ENCODE measurements at places on chromosomes 11 and 22.

- no peak for DNase-seq
Observed at GRCh38 chr11:74490941-74491340, 2.6 kb downstream of the LIPT2 start.

DNA sequence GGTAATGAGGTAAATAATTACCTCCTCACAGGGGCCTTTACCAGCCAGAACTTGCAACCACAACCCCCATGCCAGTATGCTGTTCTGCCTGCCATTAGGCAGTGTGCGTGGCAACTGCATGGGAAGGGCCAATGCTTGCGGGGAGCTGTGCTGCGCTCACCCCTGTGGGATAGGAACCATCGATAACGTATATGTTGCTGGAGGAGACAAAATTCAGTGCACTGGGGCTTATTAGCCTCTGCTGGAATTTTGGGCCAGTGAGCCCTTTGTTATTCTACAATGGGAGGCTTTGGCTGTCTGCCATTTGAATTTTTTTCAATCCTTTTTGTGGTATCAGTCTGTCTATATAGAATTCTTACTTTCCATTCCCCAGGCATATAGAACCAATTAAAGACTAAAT, 47.3 kb downstream of the PPP2R1B start:
- DNase-seq = no peak

DNA sequence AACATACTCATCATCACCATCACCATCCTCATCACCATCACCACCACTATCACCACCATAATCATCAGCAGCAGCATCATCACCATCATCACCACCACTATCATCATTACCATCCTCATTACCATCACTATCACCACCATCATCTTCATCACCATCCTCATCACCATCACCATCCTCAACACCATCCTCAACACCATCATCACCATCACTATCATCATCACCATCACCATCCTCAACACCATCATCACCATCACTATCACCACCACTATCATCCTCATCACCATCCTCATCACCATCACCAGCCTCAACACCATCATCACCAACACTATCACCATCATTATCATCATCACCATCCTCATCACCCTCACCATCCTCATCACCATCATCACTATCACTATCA, 16.6 kb downstream of the RTN4R start:
- DNase-seq = no peak

DNA sequence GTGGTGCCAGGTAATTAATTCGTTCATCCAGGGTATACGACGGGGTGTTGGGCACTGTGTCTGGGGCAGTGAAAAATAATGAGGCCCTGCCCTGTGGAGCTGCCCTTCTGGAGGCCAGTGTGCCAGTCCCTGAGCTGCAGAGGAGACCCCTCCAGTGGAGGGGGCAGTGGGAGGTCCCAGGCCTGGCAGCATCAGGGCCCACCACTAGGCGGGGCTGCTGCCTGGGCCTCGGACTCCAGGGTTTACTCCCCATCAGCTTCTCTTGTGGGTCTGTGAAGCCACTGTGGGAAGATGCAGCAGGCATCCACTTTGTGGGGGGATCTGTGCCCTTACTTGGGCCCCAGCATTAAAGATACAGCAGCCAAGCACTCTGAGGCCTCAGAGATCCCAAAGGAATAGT, 17.4 kb upstream of the TMPRSS6 start:
- DNase-seq = no peak

GRCh38 chr11:103903621-103904323, 132.7 kb upstream of the DDI1 start:
- DNase-seq = no peak

DNA sequence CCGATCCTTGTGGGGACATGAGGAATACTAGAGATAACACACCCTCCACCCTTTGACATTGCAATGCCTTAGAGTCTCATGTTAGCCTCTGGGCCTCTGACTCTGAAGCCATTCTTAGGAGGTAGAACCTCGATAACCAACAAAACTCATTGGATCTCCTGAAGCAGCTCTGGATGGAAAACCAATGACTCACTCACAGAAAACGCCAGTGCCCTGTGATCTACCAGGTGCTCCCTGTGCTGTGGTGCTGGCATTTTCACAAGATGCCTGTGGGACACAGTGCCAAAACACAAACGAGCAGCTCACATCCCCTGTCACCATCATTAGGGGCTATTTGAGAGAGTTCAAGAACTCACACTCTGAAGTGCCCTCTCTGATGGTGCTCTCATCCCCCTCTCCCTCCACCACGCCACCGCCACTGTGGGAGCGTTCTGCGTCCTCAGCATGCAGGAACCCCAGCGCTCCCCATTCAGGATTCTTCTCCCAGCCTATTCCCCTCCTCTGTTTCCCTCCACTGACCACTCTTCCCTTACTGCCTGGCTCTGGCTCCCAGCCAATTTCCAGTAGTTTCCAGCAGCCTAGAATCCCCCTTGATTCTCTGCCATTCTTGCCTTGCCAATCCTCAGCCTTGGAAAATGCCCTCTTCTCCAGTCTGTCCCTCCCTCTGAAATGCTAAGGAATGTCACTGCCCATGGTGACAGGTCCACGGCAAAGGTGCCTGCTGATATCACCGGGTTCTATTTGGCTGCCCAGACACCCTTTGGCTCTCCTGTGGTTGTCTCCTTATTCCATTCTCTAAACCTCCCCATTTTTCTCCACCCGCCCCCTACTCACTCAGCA, 4.7 kb upstream of the POLD4 start:
- DNase-seq = no peak

DNA sequence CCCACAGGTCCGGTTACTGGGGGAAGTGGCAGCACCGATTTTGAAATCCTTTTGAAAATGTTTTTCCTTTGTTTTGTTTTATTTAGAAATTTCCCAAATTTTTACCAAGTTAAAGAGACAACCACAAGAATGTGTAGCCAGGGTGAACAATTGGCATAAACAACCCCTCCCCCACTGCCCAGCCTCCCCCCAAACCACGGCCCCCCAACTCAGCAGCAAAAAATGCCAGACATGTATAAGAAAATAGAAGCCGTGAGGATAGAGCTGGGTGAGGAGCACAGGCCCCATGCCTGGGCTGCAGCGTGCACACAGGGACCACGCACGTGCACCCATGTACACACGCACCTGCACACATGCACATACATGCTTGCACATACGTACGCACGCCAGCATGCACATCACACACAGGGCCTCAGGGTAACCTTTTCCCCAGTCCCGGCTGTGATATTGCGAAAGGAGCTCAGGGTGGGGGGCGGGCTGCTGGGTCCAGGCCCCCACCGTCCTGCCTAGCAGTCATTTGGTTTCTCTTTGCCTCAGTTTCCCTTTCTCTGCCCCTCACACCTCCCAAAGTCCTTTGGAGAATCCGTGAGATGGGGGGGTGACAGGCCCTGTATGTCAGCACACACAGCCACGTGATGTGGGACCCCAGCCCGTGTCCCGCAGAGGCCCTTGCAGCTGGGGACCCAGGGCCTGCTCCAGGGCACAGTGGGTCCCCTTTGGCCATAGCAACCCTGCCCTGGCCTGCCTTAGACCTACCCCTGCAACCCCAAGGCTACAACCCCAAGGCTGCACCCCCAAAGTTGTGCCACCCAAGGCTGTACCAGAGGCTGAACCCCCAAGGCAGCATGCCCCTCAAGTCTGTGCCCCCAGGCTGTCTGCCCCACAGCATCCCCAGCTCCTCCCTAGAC, 42.9 kb downstream of the IGF2 start:
- no peak for DNase-seq

- DNase-seq = no peak
Observed at GRCh38 chr11:76251576-76251975, 45.3 kb upstream of the WNT11 start.

- DNase-seq = no peak
Observed at GRCh38 chr11:20099527-20099926, 60.7 kb downstream of the DBX1 start.

- DNase-seq = no peak
Observed at GRCh38 chr11:123518496-123519054, 88.5 kb downstream of the GRAMD1B start.

DNA sequence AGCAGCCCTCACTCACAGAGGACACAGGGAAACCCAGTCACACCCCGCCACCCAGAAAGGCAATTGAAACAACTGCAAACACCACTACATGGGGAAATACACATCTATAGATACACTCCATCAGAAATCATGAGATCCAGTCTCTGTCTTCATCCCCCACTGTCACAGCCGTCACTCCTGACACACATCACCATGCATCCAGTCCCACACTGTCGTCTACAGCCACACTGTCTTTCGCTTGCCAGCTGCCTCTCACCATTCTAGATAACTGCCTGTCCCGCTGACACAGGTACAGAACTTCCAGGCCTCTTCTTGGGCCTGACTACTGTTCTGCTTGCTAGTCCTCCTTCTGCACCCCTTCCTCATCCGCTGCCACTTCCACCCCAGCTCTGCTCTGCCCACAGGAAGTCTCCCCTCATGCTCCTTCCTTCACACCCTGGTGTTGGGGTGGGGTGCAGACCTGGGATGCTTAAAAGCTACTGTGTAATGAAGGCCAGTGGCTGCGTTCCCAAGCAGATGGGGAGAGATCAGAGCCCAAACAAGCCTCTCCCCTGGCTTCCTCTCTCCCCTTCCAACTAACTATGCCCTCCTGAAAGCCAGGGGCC, 42.6 kb downstream of the SLC22A12 start:
- no peak for DNase-seq

DNA sequence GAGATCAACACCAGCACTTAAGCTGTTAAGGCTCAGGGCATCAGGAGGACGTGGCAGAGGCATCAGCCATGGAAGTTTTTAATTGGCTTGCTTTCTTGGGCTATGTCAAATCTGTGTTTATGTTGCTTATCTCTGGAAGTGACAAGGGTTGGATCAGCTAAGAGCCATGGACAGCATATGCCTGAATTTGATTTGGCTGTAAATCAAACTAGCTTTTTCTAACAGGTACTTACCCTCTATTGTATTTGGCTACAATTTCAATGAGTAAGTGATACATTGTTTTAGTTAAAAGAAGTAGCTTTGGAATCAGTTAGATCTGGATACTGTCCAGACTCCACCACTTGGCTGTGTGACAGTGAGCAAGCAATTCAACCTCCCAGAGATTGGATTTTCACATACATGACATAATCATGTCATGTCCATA, 936.6 kb downstream of the OPCML start:
- no peak for DNase-seq

GRCh38 chr11:60310407-60310998, 16.6 kb upstream of the MS4A6E start:
- DNase-seq = no peak

GRCh38 chr22:41539146-41540005, 4.9 kb downstream of the POLR3H start:
- DNase-seq = no peak

GRCh38 chr11:12091956-12092558, 18.3 kb upstream of the MICAL2 start:
- DNase-seq = no peak

- DNase-seq = no peak
Observed at GRCh38 chr11:12179019-12179418, 68.6 kb downstream of the MICAL2 start.

DNA sequence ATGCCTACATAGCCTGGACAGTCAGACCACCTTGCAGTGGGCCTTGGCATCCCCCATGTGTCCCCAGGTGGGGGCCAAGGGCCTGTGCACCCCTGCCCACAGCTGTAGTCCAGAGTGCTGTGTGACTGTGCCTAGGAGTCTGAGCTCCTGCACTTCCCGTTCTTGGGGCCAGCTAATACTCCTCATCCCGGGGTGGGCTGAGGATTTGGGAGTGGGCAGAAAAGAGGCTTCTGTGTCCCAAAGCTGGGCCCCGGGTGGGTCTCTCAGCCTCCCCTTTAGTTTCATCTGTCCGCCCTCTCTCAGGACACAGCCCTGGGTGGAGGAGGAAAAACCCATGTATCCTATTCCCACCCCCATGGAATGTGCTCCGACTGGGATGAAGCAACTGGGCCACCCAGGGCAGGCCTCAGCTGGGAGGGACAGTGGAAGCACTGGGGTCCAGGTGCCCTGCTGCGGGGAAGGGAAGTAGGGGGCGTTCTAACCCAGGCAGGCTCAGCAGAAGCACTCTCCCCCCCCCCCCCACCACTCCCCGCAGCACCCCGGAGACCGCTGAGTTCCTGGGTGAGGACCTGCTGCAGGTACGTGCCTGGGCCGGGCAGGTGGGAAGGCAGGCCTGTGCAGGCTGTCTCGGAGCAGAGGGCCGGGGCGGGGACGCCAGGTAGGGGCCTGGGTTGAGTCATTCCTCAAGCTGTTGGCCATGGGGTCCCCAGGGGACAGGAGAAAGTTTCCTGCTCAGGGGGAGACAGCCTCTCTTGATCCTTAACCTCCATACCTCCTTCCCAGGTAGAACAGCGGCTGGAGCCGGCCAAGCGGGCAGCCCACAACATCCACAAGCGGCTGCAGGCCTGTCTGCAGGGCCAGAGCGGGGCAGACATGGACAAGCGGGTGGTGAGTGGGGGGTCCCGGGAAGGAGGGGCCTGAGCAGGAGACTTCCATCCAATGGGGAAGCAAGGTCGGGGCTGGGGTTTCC, 1.4 kb downstream of the SH3BP1 start:
- DNase-seq = peak; percentile 69

DNA sequence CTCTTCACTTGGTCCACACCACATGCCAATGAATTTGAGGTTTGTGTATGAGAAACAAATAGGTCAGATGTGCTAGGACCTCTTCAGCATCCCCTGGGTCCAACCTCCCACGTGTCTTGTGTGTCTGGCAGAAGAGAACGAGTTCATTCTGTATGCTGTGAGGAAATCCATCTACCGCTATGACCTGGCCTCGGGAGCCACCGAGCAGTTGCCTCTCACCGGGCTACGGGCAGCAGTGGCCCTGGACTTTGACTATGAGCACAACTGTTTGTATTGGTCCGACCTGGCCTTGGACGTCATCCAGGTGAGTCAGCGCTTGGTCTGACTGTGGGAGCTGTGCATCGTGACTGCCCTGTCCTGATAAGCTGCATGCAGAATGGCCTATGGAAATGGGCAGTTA, 101.0 kb upstream of the SORL1-AS1 start:
- no peak for DNase-seq
